ENCODE measurements at places on chromosomes 16 and 17.

GRCh38 chr16:84043486-84044117 lies 1.0 kb upstream of the SLC38A8 start:
- no peak for DNase-seq

DNA sequence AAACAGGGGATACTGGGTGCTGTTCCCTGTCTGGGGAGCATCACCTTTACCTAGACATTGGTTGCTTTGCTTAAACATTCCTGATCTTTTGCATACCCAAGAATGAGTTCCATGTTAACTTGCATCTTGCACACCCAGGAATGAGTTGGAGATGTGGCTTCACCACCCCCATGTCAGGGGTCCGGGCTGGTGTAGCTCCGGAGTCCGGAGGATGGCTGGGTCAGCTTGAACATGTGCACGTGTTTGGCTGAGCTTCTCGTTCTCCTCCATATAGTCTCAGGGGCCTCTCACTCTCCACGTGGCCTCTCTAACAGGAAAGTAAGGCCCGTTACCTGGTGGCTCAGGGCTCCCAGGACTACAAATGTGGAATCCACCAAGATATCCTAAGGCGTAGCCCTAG lies 18.2 kb upstream of the AMZ2 start:
- no peak for DNase-seq

GRCh38 chr17:3907483-3908216 lies 8.6 kb downstream of the P2RX1 start:
- no peak for DNase-seq

DNA sequence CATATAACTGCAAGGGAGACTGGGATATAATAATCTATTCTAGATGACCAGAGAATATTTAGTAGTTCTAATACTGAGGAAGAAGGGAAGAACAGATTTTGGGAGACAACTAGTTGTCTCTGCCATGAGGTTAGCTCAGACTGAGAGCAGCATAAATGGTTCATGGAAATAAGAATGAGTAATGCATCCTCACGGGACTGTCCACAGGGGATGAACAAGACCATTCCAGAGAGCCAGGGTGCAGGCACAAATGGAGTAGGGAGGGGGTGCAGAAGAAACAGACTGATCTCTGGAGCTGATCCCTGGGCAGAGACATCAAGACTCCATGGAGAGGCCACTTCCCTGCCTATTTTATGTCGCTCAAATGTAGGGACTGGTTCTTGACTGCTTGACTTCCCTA lies 30.4 kb downstream of the NLRC5 start:
- no peak for DNase-seq

GRCh38 chr17:58337600-58338453 lies 9.2 kb upstream of the TSPOAP1 start:
- peak; percentile 80 for DNase-seq

- no peak for DNase-seq
Measured at GRCh38 chr16:9176547-9177418, 85.3 kb downstream of the HAPSTR1 start.

DNA sequence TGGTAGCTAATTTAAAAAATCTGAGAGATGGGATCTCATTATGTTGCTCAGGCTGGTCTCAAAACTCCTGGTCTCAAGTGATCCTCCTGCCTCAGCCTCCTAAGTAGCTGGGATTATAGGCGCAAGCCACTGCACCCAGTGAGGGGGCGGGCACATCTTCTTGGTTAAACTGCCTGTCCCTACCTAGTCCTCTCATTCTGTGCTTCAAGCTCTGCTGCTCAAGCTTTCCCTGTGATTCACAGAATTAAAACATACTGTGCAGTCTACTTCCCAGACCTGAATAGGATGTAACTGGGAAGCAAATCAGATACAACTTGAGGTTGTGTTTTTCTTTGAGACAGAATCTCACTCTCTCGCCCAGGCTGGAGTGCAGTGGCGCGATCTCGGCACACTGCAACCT lies 2.3 kb downstream of the MRPL38 start:
- DNase-seq = no peak

DNA sequence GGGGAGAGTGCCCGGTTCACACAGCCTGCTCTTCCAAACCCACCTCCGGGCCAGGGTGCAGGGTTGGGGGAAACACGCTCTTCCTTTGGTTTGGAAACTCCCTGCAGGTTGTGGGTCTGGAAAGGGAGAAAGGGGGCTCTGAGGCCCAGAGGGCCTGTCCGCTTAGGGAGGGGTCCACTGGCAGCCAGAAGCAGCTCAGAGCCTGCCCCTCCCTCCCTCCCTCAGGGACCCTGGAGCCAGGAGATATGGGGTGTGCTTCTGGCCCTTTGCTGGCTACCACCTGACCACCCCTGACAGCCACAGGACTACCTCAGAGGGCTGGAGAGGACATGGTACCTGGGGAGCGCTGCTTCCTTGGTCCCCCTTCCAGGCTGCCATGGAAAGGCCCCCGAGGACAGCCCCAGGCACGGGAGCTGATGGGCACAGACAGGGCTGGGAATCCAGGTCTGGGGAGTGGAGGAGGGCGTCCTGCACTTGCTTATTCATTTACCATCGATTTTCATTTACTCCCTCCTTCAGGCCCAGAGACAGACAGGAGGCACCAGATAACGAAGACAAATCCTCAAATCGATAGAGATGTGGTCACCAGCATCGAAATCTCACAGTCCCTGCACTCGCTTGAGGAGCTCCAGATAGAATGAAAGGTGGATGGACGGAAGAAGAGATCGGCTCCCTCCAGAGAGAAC lies 48.4 kb upstream of the DOC2B start:
- DNase-seq = no peak

Data from stimulated activated CD4-positive, alpha-beta T cell treated with anti-CD3 and anti-CD28 coated beads, TNF-alpha, amount 100 ng/mL, for 4 hours (primary cell).